ENCODE measurements at places on chromosomes 6 and 20.
A peak's percentile ranks its signal among the peaks of the same experiment; 100 is the strongest.

DNA sequence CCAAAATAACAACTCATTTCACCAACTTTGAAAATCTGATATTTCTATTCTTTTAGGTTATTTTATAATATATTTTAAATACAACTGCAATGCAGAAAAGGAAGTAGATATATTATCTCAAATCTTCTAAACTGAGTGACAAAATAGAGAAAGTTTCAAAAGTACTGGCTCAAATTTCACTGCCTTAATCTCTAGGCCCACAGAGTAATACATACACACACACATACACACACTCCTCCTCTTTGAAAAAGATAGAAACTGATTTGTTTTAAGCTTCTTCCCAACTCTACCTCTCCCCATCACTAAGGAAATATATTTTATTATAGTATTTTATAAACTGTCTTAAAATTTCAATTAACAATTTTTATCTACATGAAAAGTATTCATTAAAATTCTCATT, 36.2 kb downstream of the ARHGAP18 start:
- DNase-seq = no peak

DNA sequence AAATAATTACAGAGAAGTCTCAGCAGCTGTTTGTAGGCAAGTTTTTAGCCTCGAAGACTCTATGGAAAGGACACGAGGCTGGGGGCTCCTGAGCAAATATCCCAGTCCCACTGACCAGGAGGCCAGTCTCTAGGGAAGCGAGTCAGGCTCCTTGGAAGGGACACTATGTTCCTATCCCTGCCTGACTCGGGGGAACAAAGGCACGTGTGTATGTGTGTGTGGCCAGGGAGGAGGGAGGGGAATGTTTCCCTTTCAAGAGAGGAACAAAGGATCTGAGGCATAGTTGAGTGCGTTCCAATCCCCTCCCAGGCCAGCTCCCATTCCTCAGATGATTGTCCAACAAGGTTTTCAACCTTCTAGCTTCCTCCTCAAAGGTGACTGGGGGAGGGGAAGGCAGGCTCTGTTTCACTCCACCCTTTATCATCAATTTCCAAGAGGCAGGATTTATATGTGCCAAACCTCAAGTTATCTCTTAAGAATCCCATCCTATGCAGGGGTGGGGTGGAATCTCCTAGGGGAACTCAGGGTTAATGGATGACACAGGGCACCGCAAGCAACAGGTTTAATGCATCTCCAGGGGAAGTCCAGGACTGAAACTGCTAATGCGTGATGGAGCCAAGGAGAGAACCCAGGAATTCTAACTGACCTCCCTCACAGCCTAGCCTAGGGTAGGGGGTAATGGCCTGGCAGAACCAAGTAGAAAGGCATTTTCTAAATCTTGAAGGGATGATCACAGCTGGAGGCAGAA, 9.9 kb downstream of the BCL2L1 start:
- peak; percentile 92 for DNase-seq

DNA sequence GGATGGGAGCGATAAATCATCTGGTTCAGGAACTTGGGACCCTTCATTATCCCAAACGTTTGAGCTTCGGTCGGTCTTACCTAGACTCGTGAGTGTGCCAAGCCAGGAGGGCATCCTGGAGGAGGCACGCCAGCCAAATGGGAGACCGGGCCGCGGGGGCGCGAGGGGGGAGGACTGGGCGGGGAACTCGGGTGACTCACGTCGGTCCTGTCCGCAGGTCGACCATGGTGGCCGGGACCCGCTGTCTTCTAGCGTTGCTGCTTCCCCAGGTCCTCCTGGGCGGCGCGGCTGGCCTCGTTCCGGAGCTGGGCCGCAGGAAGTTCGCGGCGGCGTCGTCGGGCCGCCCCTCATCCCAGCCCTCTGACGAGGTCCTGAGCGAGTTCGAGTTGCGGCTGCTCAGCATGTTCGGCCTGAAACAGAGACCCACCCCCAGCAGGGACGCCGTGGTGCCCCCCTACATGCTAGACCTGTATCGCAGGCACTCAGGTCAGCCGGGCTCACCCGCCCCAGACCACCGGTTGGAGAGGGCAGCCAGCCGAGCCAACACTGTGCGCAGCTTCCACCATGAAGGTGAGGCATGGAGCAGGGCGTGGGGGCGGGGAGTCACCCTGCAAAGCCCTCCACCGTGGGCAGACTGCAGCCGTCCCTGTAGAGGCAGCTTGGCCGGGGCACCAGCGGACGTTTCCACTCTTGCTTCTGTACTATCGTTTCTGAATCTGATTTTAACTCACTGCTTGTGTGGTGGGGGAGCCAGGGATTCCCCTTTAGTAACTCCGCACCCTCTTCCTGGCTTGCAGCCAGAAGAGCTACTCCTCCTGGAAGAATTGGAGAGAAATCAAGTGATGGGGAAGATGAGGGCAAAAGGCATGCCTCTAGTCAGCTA, 2.7 kb downstream of the BMP2 start:
- DNase-seq = peak; percentile 52

GRCh38 chr6:96563853-96564252, 925 bp downstream of the FHL5 start:
- DNase-seq = no peak
